ENCODE measurements at places on chromosomes 3 and 15. TPM values are rescaled to one million over a fixed set of nuclear protein-coding genes. Genes with fewer than 3 reads are reported as not detected.
A peak's percentile ranks its signal among the peaks of the same experiment; 100 is the strongest.

GRM2 gene
- total RNA-seq, result 0.48 TPM

C3orf49 gene
- not detected for total RNA-seq

ERC2 gene
- total RNA-seq, result 0.35 TPM

SLC24A5 gene
- total RNA-seq, result not detected

PAK6 gene
- total RNA-seq, result 1.2 TPM

MAP6D1 gene
- total RNA-seq, result 1.00 TPM

HTR3E gene
- not detected for total RNA-seq

RPL35A gene
- total RNA-seq, result 1,874 TPM

CPNE4 gene
- 0.65 TPM for total RNA-seq

- no peak for DNase-seq
These were observed 52.9 kb upstream of the BCL6 start for GRCh38 chr3:187798126-187798525.

DNA sequence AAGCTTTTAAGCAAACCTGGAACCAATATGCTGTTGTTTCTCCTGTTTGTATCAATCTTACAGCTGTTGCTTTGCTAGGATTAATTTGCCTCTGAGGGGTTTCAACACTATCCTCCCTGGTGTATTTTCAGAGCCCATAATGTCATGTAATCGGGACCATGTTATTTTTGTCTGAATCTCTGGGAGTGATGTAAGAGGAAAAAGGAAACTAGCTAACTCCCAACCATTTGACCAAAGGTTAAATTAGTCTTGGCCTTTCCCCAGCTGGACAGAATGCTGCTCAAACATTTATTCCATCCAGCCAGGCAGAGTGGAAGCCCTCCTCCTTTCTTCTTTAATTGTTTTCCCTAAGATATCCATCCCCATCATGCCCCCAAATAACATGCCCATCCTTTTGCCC lies 142.2 kb downstream of the ALDH1A2 start:
- no peak for DNase-seq

DNA sequence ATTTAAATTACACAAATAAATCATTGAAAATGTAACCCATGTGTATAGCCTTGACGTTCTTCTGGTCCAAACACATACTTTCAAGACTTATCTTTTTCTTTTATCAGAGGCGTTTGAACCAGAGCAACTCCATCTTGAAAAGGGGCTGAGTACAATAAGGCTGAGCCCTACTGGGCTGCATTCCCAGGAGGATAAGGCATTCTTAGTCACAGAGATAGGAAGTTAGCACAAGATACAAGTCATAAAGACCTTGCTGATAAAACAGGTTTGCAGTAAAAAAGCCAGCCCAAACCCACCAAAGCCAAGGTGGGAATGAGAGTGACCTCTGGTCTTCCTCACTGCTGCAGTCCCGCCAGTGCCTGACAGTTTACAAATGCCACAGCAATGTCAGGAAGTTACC lies 101.0 kb upstream of the IGSF10 start:
- no peak for DNase-seq

GRCh38 chr3:24264748-24265158 lies 229.9 kb downstream of the THRB start:
- DNase-seq, result peak; percentile 7

DNA sequence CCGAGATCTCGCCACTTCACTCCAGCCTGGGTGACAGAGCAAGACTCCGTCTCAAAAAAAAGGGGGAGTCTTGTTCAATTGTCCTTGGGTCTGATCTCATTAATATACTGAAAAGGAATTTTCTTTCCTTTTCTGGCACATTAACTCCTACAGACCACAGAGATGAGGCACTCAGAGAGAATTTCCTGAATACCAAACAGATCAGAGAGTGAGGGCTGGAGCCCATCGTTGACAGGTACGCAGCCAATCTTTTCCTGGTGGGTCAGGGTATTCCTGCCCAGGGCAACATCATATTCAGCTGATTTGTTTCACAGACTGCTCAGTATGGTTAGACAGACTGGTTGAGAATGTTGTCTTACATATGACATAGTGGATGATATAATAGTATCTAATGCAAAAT lies 82.8 kb upstream of the TNFSF10 start:
- no peak for DNase-seq

DNA sequence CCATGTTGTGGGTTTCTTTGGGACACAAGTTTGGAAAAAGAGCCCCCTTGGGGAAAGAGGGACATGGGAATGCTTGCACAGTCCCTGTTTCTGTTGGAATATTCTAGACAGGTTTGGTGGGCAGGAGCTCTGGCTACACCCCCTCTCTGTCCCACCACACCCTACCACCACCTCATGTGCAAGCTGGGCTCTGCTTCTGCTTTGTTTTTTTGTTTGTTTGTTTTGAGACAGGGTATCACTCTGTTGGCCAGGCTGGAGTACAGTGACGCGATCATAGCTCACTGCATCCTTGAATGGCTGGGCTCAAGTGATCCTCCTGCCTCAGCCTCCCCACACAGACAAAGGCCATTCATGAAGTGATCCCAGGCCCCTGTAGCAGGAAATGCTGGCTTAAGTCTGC lies 56.9 kb upstream of the FGD5 start:
- no peak for DNase-seq

GRCh38 chr3:108183181-108183580 lies 39.0 kb downstream of the IFT57 start:
- no peak for DNase-seq

DNA sequence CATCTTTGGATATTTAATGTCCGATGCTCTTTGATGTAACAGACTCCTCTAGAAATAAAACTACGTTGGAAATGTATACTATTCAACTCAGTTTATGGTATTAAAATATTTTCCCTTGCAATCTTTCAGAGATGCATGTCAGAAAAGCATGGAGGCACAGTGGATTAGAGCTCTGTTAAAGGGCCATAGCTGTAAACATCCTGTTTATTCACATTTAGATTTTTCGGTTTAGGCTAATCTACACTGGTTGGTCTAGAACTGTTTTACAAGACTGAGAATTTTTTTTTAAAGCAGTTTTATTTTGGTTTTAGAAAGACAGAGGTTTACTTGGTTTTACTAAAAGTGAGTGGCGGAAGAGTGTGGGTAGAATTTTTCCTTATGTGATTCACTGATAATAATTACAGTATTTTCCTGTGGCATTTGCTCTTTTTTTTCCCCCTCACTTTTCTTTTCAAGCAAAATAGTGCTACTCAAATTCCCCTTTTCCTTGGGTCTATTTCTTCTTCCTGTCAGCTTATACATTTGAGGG lies 132.1 kb downstream of the IL1RAP start:
- DNase-seq, result no peak

- no peak for DNase-seq
These were observed 673.4 kb downstream of the MECOM start for GRCh38 chr3:168990134-168990533.

GRCh38 chr3:177615015-177615414 lies 417.7 kb upstream of the TBL1XR1 start:
- no peak for DNase-seq

DNA sequence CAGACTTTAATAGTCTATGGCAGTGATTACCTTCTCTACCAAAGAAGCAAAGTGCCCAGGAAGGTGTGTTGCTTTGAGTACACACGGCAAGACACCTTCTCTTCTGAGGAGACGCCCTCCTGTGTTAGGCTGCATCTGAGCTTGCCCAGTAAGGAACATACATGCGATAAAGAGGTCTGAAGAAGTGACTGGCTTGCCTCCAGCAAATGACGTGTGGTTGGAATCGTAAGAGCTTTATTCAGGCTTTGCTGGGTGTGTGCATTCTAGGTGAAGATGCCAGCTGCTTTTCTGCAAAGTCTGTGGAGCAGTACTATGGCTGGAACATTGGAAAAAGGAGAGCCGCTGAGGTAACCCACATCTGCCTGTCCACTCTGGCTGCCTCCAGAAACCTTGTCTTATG lies 22.4 kb downstream of the MAP6D1 start:
- no peak for DNase-seq

- DNase-seq, result no peak
These were observed 659.7 kb downstream of the GRM7 start for GRCh38 chr3:7520593-7520992.

- peak; percentile 92 for DNase-seq
These were observed 4.2 kb downstream of the SEMA3B start for GRCh38 chr3:50272911-50273688.

GRCh38 chr15:74709011-74709410 lies 13.2 kb upstream of the EDC3 start:
- no peak for DNase-seq

- no peak for DNase-seq
These were observed 16.9 kb upstream of the LPP start for GRCh38 chr3:188137051-188137450.

DNA sequence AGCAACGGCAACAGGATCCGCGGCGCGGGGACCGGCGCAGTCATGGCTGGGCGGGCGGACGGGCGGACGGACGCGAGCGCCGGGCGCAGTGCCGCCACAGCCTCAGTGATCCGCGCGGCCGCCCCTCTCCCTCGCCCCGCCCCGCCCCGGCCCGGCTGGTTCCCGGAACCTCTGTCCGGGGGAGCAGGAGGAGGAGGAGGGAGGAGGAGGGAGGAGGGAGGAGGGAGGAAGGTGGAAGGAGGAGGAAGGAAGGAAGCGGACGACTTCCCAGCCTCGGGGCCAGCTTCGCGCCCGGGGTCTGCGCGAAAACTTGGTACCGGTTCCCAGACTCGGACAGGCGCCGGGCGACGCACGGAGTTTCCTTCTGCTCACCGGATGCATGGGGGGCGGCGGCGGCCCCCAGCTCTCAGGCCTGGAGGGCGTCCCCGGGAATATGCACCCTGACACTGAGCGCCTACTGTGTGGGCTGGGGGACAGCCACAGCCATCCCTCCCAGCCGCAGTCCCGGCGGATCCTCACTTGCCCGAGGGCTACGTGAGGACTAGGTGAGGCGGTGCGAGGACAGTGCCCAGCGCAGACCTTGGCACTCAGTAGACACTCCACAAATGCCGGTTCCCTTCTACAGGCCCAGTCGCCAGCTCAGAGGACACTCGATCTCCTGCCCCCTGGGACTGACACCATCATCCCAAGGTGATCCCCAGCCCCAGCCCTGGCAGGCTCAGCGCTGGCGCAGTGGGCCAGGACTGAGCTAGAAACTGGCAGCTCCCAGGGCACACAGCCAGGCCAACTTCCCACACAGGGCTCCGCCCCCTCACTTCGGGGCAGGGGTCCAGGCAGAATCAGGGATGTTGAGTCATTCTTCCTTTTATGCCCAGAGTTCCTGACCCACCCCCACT lies at the start of gene SHISA5:
Gene SHISA5 (minus strand): TSS at position 124 of the 896 bp plus-strand sequence. CDS start 80 bp downstream, at position 44.
- peak; percentile 80 for DNase-seq

DNA sequence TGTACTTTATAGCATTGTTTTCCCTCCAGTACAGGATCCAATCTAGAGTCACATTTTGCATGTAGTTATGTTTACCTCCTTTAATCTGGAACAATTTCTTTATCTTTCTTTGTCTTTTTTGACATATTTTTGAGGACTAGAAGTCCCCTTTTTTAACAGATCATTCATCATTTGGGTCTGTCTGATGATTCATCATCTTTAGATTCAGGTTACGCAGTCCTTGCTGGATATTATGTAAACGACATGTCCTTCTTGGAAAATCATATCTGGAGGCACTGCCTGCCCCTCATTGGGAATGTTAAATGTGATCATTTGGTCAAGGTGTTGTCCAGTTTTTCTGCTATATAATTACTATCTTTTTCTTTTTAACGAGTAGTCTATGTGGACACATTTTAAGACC lies 18.3 kb downstream of the TGM4 start:
- DNase-seq, result no peak

- no peak for DNase-seq
These were observed 505.4 kb downstream of the ZIC1 start for GRCh38 chr3:147914532-147914931.

- no peak for DNase-seq
These were observed 188.6 kb downstream of the CHL1 start for GRCh38 chr3:385151-385550.

DNA sequence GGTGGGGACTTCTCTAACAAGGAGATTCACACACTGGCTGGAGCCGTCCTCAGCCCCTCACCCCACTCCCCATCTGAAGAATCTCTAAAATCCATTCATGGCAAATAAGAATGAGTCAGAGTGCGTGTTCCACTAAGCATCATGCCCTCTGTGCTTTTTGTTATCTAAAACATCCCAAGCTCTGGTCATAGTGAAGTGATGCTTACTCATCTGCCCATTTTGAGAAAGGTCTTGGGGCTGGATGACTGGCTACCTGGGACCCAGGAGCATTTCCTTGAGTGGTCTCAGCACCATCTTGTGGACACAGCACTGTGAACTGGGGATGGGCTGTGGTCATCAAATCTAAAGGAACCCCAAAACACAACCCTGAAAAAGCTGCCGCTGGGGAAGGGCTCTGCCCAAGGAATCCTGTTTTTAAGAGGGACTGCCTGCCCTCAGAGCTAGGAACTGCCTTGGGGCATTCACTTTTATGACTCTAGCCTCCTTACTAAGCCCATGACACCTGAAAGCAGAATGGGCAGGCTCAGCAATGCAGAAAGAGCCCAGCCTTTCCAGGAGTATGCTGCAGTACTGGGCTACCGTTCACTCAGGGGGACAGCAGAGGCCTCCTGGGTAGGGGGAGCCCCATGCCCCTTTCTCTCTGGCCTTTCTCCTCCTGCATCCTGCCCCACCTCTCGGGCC lies 53.5 kb downstream of the ZBTB38 start:
- no peak for DNase-seq

DNA sequence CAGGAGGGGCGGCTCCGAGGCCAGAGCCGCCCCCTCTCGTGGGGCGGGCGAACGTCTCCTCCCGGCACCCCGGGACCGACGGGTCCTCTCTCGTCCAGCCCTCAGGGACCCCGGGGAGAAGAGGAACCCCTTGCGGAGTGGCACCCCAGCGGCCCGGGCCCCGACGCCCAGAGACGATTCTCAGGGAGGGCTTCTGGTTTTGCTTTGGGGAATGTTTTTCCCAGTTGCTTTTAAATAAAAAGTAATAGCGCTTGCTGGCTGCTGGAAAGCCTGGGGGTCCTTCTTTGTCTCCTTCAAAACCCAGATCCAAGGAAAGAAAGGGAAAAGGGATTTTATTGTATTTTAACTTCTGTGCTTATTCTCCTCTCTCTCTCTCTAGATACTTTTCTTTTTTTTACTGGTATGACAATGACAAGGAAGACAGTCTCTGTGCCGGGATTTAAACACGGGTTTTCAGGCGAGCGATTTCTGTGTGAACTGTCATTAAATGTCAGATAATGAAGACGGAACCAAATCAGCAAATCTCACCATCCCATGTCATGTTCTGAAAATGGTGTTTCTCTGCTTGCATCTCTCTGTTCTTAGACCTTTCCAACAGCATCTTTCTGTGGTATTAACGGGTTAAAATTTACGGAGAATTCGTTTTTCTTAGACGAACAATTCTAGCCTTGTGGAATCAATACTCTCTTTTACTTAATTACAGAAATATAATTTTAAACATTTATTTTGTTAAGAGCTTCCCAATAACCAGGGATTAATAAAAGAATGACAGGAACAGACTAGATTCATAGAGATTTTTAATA lies 530 bp upstream of the PCOLCE2 start:
- no peak for DNase-seq

Measured in activated T-cell treated with anti-CD3 and anti-CD28 coated beads, Interleukin-2, amount 50 U/mL, for 72 hours (primary cell).